Fibroblast of the aortic adventitia (primary cell): ENCODE measurements at places on chromosomes 1 and 21. TPM values are rescaled to one million over a fixed set of nuclear protein-coding genes. Genes with fewer than 3 reads are reported as not detected.

DNA sequence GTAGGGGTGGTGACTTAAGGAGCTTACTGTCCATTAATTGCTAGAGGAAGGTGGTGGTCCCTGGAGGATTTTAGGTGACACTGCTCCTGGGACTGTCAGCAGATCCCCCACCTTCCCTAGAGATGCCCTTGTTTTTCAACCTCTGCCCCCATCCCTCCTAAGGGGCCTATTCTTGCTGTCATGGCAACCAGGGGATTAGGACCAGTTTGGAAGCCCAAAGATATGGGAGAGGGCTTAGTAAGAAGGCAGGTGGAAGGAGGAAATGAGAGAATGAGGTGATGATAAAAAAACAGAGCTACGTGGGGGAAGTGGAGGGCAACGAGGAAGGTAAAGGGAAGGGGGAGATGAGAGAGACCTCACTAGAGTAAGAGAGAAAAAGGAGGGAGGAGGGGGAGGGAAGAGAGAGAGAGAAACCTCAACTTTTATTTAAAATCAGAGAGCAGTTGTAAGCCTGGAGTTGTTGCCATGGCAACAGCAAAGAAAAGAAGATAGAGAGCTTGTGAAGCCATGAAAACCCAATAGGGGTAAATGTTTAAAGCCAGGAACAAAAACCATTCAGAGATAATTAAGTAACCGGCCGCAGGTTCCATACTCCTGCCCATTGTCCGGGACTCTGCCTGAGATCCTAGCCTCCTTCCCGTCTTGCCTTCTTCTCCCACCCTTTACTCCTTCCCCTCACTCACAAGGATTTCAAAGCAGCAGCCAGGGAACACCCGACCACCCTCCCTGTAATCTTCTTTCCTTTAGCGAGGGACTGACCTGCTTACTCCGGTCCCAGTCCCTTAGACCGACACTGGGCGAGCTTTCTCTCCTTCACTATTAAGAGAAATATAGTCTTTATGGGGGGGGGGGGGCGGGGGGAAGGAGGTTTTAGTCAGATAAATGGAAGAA lies 20.6 kb downstream of the KIRREL1 start:
- peak; percentile 71 for DNase-seq

- no peak for DNase-seq
Measured at GRCh38 chr21:40452548-40452947, 394.4 kb downstream of the DSCAM start.

GRCh38 chr1:26020330-26020768 lies 1.2 kb upstream of the EXTL1 start:
- peak; percentile 31 for DNase-seq

GRCh38 chr21:38796424-38796823 lies 9.3 kb upstream of the ETS2 start:
- DNase-seq = no peak

ENAH gene
- total RNA-seq = 131 and 148 TPM in 2 replicates
